ENCODE measurements at places on chromosomes 5 and 9.

- DNase-seq: no peak
These were observed 31.6 kb downstream of the SLC6A18 start for GRCh38 chr5:1256776-1257175.

GRCh38 chr5:98581112-98581997 is 192.1 kb upstream of the RGMB start:
- no peak for DNase-seq

DNA sequence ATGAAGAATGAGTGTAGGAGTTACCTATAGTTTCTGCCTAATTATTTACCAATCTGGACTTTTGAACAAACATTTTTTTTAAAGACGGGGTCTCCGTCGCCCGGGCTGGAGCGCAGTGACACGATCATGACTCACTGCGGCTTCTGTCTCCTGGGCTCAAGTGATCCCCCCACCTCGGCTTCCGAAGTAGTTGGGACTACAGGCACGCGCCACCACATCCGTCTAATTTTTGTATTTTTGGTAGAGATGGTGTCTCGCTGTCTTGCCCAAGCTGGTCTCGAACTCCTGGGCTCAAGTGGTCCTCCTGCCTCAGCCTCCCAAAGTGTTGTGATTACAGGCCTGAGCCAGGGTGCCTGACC is 1.5 kb downstream of the CTNNA1 start:
- no peak for DNase-seq

DNA sequence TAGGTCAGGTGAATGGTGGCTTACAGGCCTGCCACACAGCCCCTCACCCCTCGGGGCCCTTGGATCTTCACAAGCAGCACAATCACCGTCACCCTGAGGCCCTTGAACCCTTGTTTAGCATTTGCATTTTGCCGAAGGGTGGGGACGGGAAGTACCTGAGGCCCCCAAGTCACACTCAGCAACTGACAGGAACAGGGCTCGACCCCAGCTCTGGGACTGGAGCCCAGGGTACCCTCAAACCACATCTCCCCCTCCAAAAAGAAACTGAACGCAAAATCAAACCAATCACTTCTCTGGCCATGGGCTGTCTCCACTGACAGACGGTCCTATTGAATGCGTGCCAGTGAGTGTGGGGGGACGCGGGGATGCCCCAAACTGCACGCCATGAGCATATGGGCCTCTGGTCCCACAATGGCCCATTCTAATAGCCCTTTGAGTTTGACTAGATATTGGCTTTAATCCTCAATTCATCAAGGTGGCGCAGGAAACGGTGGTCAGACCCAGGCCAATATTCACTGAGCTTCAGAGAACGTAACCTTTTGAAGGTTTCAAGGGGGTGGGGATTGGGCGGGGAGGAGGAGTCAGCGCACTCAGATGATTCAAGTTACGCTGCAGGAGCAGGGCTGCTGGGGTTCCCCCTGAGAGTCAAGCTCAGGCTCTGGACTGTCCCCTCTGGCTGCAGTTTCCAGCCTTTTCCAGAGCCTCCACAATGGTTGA is 176.0 kb downstream of the DAB2IP start:
- DNase-seq: no peak

DNA sequence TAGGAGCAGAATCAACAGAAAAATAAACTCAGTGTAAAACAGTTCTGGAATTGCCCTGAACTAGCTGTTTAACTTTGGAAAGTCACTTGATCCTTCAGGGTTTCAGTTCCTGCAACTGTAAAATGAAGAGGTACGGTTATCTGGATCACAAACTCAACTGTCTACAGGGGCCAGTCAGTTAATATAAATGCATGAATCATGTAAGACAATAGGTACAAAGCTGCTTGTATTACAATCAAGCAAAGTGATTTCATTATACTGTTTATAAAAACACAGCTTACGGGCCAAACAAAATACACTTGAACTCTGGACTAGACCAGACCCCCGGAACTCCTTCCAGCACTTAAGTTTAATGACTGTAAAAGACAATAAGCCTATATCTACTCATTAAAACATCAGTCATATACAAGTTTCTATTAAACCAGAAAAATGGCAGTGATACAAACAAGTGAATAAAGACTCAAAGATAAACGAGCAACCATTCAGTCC is 73.0 kb downstream of the MRPS27 start:
- no peak for DNase-seq

DNA sequence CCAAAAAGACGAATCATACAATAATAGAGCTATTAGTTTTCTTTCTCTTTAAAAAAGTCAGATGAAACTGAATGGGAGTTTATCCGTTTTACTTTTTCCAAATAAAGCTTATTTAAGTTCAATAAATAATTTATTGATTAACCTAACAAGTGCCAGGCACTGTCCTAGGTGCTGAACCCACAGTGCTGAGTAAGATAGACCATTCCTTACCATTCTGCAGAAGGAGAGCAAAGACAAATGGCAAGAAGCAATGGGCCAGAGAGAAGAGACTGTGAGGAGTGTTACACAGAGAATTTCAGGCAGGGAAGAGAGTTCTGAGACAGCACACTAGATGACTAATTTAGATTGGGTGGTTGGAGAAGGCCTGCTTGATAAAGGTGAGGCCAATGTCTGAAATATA is 127.2 kb downstream of the AUH start:
- DNase-seq: no peak

DNA sequence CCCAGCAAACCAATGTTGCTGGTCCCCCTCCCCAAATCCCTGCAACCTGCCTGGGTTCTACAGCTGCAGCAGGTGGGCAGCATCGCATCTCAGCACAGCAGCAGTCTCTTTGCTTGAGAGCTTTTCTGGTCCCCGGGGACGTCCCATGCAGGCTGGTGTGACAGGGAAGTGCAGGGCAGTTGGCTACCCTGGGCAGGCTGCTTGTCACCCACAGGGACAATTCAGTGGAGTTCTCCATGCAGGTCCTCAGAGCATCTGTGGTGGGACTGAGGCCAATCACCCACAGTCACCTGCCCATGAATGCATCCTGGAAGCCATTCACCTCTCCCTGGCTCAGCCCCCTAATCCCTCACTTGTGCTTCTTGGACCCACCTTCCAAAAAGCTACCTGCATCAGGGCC is 43.9 kb upstream of the SEMA4D start:
- DNase-seq: no peak

DNA sequence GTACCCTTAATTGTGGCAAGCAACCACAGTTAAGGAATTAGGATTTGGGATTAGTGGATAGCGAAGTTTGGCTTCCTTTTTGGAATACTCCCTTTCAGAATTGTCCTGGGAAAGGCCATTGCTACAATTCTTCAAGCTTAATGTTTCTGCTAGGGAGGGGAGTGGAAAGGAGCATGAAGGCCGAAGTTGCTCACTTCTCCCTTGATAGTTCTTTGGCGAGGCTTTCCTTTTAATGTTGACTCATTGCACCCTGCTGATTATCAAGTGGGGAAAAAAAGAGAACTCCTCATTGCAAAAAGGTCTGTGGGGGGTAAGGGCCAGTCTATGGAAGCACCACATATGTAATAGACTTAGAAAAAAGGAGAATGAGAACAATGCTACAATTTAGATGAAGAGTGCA is 30.7 kb downstream of the GRIN3A start:
- no peak for DNase-seq

DNA sequence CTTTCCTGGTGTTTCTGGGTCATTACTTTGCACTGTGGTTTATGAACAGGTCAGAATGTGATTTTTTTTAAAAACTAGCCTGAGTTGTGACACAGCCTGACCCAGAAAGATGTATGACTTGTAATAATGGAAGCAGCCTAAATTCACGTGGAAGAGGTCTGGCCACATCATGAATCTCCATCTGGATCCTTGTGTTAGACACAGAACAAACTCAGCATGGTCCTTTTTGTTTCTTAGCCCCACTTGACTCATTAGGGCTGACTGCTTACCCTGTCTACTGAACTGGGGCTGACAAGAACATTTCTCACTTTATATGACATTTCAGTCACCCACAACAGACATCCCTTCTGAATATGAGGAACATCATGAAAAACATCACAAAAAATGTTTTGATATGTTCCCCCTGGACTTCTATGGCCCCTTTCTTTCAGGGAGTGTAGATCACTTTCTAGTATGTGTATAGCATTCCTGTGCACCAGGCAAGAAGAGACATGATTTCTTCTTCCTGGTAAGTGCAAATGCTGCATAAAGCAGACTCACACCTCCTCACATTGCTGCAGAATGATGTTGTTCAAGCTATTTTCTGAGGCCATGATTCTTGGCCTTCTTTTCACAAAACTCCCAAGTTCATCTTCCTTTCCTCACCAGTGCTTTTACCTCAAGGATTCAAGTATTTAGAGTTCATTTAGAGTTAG is 52.3 kb downstream of the ZNF622 start:
- DNase-seq: no peak

DNA sequence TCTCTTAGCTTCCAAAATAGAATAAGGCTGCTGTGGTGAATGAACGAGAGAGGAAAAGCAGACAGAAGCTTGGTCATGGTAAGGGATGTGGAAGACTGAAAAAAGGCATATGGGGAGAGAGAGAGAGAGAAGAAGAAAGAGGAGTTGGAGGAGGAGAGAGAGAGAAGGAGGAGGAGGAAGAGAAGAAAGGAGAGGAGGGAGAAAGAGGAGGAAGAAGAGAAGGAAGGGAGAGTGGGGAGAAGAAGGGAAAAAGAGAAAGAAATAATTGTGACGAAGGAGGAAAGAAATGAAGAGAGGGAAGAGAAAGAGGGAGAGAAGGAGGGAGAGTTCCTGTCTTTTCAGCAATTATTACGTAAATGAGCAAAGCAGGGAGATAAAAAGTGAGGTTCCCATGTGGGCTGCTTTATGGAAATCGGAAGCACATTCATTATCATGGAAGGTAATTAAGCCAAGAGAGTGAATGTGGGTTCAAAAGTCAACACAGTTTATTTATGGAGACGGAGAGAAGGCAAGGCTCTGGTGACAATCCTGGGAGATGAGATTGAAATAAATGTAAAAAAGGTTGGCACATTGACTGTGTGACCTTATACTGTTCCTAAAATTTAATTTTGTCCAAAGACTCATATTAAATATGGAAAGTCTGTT is 611.2 kb downstream of the KIF4B start:
- DNase-seq: no peak

DNA sequence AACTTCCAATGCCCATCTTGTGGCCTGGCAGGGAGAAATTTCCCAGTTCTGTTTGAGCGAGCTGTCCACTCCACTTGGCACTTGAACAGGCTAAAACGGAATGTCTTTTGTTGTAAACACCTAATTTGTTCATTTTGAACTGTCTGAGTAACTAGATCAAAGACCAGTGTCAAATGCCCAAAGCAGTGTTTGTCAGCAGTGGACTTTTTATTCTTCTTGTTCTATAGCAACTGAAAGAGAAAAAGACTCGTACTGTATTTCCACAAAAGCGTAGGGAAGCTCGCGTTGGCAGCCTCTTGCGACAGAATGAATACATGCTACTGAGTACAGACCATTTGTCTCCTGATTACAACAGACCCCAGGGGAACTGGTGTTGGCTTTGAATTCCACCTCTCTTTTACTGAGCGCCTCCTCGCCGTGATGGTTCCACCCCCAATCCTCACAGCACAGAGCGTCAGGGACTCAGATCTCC is 601.8 kb upstream of the ZNF608 start:
- DNase-seq: no peak

- no peak for DNase-seq
These were observed 147.1 kb upstream of the SLC12A2 start for GRCh38 chr5:127936439-127936972.

DNA sequence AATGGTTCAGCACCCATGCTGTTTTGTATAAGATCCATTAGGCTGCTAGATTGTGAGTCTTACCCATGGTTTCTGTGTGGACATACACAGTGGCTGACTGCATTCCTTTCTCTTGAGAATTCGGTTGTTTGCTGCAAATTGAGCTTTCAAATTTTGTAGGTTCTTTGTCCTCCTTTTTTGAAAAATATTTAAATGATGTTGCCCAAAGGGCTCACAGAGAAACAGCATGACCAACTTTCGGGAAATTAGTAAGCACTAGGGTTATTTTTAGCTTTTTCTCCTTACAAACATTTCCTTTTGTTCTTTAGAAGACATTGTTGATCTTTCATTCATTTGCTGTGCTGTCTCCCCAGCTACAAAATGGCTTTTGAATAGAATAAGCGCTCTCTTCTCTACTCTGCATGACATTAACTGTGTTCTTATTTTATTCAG is 79.4 kb downstream of the NLN start:
- DNase-seq: no peak

DNA sequence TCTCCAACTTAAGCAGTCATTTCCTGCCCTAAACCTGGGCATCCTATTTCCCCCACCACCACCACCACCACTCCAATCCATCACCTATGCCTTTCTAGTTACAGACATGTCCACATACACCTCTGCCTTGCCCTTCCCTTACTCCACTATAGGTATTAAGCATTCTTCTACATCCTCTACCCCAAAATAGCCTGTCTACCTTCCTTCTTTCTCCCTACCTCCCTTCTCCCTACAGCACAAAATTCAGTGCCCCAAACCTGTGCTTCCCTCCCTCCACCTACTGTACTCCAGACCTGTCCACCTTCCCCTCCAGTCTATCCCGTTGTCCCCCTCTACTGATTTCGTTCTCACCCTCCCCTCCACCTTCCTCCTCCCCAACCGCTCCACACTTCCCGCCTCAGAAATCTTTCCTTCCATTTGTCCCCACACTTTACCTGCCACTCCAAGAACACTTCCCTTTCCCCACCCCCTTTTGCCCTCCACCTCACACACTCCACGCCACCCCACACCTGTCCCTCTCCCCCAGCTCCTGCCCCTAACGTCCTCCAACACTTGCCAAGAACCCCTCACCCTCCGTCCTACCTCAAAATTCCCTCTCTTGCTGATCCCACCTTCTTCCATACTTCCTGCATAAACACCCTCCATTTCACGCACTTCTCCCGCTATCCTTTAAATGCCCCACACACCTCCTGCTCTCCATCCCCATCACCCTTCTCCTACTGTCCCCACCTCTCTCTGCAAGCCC is 1.6 kb downstream of the STRBP start:
- no peak for DNase-seq

GRCh38 chr5:172077664-172078425 is 71.4 kb upstream of the FBXW11 start:
- DNase-seq: no peak

DNA sequence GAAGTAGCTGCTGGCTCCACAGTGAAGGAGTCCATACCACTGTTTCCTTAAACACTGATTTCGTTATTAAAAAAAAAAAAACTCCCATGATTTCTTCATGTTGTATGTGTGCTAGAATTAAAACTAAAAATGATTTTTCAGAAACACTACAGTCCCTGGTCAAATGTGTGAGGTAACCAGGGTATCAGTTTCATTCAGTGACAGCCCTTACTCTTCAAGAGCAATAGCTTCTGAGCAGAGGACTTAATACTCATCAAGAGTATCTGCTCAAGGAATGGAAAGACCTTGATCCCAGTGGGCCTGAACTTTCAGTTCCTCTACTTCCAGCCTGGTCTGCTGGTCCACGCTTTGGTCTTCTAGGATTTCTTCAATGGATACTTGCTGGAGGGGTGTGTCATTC is 95.1 kb downstream of the BNC2 start:
- DNase-seq: no peak

- DNase-seq: no peak
These were observed 68.6 kb upstream of the TNPO1 start for GRCh38 chr5:72747826-72748225.

Measured in renal cortex interstitium (tissue), 15 donors.